Thyroid gland (tissue), 4 donors: ENCODE measurements at places on chromosomes 4 and X.

DNA sequence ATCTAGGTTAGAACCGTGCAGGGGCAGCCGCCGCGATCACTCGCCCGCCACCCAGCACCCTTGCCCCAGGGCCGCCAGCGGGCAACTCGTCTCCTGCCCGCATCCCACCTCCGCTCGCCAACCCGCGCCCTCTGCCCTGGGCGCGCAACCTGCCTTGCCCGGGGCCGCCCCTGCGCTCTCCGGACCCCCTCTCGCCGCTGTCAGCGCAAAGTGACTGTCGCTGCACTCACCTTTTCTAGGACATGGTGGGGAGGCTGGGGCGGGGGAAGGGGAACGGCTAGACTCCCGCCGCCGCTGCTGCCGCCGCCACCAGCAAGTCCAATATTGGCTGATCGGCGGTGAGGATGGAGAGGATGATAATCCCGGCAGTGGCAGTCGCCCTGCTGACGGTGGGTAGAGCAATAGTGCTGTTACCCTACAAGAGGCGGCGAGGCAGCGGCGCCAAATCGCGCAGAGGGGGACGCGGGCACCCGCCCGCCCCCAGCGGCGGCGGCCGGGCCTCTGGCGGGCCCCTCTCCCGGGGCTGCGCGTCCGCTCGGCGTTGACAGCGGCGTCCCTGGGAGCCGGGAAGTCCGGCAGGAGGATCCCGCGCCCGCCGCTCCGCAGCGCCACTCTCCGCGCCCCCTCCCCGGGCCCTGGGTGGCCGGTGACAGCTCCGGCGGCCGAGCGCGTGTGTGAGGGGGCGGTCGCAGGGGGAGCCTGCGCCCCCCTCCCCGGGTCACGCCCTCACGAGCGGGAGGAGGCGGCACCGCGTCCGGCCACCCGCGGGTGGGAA lies 2.3 kb upstream of the NR3C2 start:
- DNase-seq, result peak; percentile 59

DNA sequence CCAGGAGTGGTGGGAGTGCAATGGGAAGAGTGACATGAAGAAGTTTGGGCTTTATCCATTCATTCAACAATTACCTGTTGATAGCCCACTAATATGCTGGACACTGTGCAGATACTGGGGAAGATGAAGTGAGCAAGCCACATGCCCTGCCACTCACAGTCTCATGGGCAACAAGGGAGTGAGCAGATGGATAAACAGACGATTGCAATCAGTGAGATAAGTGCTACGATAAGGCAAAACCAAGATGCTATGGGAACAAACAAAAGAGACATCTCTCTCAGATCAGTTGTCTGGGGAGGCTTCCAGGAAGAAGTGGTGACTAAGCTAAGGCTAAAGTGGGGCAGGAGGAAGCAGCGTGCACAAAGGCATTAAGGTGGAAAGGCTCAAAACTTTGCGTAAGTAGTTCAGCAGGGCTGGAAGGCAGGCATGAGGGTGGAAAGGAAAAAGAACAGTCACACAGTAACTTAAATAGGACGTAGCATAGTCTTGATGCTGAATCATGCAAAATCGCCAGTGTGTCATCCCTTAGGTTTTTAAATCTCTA lies 31.7 kb downstream of the GAB3 start:
- DNase-seq, result no peak

DNA sequence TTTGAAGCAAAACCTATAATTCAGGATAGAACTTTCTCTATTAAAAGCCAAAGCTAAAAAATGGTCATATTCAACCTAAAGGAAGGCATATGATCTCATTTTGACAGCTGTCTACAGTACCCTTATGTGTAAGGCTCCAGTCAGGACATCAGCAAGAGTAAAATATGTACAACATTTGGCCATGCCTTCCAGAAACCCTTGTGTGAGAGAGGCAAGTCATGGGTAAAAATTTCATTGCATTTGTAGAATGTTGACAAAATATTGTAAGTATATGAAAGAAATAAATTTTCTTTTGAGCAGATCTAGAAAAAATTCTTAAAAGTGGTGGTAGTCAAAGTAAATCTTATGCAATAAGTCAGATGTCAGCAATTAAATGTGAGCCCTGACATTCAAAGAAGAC lies 132.3 kb downstream of the SLC39A8 start:
- DNase-seq, result no peak

- peak; percentile 96 for DNase-seq
Measured at GRCh38 chrX:23742697-23743622, at the start of gene ACOT9. Gene ACOT9, minus strand, starts transcription at chrX:23743276. Its CDS starts 132 bp downstream, at chrX:23743144.

- peak; percentile 36 for DNase-seq
Measured at GRCh38 chr4:6225469-6225868, 25.1 kb upstream of the JAKMIP1 start.

- DNase-seq, result no peak
Measured at GRCh38 chr4:186570193-186570996, 15.0 kb upstream of the MTNR1A start.

GRCh38 chr4:85681921-85682320 lies 207.0 kb downstream of the ARHGAP24 start:
- no peak for DNase-seq

- no peak for DNase-seq
Measured at GRCh38 chr4:7435471-7436061, 836 bp upstream of the PSAPL1 start.

DNA sequence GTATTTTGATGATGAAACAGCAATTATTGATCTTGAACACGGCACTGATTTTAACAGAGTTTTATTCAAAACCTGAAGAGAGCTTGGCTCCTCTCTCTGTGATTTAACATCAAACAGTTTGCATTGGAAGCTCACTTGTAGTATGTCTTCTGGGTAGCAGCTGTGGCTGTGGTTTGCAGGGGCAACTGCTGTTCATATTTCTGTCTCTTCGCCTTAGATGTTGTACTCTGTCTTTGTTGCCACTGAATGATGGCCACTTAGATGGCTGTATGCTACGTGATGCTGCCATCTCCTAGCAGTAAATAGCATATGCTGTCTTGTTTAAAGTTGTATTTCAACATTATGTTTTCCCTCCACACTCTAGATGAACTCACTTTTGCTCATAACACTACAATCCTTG lies 1743.0 kb upstream of the TENM3 start:
- no peak for DNase-seq

- no peak for DNase-seq
Measured at GRCh38 chrX:33156152-33156726, 55.1 kb downstream of the DMD start.

- no peak for DNase-seq
Measured at GRCh38 chr4:150126864-150127203, 48.6 kb downstream of the DCLK2 start.

DNA sequence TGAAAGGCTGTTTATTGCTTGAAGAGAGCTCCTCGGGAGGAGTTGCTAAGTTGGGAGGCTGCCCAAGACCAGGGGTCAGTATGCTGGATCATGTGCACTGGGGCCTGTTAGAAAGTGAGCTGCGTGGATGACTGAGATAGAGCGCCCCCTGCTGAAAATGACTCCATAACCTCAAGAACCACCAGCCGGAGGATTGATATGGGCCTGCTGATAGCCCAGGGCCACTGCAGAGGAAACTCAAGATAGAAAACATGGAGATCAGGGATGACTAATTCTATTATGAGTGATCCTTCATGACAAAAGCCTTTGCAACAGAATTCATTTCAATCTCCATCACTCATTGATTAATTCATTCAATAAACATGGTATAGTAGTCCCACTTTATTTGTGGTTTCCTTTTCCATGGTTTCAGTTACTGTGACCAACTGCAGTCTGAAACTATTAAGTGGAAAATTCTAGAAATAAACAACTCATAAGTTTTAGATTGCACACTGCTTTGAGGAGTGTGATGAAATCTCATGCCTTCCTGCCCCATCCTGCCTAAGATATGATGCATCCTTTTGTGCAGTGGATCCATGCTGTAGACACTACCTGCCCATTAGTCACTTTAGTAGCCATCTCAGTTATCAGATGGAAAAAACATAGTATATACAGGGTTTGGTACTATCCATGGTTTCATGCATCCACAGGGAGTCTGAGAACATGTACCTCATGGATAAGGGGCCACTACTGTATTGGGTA lies 126.7 kb upstream of the MBNL3 start:
- peak; percentile 41 for DNase-seq

DNA sequence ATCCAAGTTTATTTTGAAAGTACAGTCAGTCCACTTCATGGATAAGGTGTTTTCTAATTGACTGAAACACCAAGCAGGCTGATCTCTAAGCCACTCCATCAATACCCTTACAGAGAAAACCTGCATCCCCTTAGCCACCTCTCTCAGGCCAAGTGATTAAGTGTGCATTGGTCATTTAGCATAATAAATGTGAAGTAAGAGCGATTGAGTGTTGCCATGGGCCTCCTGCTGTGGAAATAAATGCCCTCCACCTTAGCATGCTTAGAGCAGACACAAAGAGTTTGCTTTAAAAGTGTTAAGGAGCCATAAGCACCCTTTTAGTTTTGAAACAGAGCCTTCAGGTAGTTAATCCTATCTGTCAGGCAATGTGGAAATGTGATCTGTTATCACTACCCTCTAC lies 386.5 kb downstream of the GPAT3 start:
- no peak for DNase-seq

- peak; percentile 88 for DNase-seq
Measured at GRCh38 chr4:87251106-87251505, 30.7 kb upstream of the KLHL8 start.

- DNase-seq, result no peak
Measured at GRCh38 chr4:154732669-154733068, 11.1 kb upstream of the LRAT start.

DNA sequence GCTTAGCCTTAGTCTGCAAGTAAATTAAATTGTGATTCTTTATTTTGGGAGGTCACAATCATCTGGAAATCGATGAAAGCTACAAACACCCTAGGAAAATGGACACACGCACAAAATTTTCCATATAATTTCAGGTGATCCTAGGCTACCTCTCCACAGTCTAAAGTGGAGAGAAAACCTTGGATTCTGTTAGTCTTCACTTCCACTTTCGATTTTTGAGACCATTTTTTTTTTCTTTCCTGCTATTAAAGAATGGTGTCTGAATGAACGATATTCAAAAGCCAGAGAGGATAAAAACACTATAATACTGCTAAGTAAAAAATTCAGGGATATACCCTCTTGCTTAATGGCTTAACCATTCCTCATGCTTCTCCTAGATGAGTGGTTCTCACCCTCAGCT lies 1.7 kb downstream of the FBXL5 start:
- no peak for DNase-seq

DNA sequence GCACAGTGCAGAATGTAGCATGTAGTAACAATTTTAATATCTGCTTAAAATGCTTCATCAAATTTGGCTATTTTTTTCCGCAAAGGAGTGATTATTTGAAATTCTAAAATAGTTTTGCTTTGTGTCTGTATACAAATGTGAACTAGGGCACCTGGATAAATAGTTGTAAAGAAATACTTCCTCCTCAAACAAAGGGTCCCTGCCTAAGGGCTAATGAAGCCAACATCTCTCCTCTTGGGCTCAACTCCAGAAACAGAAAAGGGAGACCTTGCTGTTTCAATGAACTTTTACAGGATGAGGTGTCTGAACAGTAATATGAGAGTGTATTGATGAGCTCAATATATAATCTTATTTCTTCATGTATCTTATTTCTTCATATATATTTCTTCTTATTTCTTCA lies 30.8 kb upstream of the SCOC start:
- DNase-seq, result no peak

GRCh38 chr4:86558797-86559196 lies 35.3 kb upstream of the PTPN13 start:
- no peak for DNase-seq

- DNase-seq, result no peak
Measured at GRCh38 chrX:150410513-150410912, 47.4 kb downstream of the MAMLD1 start.

- DNase-seq, result no peak
Measured at GRCh38 chr4:150964754-150965153, 50.3 kb downstream of the LRBA start.

DNA sequence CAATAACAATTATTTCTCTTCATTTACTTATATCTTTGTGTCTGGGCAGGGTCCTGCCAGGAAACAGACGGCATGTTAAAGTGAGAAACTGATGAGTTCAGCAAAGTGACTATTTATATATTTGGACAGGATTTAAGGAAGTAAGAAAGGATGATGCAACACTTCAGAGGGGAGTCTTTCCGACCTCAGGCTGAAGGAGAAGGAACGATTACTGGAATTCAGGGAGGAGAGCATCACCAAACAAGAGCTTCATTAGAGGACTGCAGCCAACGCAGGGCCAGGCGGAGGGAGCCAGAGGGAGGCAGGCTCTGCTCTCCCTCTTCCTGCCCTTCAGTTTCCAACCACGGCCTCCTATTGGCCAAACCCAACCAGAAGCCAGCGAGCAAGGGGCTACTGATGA lies 1.5 kb upstream of the TLR7 start:
- DNase-seq, result no peak

GRCh38 chrX:109344101-109344500 lies 137.8 kb downstream of the GUCY2F start:
- DNase-seq, result no peak

DNA sequence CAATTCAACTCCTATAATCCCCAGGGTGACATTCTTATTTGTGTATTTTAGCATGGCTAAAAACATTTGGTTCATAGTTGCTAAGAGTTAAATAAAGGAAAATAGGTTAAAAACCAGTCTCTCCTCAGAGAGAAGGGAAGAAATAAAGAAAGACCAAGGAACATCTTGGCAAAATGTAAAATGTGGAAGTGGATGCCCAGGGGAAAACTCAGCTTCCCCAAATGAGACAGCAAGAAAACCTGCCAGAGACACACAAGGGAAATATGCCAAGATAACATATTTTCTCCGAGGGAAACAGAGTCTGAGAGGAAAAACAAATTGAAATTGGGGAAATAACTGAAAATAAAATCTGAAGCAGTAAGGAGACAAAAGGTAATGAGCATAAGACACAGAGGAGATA lies 1569.3 kb downstream of the PCDH18 start:
- no peak for DNase-seq

- peak; percentile 6 for DNase-seq
Measured at GRCh38 chr4:107183155-107183774, 147.2 kb upstream of the DKK2 start.

GRCh38 chr4:40192114-40193015 lies 4.5 kb upstream of the RHOH start:
- no peak for DNase-seq

DNA sequence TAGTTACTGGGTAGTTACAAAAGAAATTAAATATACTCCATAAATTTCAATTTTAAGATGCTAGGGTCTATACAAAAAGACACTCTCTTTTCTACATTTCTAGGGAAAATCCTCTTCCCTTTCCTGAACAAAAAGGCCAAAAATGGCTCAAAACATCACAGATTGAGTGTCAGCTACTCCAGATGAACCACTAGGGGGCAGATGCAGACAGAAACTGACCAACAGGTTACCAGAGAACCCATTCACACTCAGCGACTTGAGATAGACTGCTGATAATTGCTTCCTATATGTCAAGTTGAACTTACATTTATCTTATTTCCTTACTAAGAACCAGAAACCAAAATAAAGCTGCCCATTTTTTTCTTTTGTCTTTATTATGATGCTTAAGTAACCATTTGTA lies 83.4 kb upstream of the MID1IP1 start:
- no peak for DNase-seq

DNA sequence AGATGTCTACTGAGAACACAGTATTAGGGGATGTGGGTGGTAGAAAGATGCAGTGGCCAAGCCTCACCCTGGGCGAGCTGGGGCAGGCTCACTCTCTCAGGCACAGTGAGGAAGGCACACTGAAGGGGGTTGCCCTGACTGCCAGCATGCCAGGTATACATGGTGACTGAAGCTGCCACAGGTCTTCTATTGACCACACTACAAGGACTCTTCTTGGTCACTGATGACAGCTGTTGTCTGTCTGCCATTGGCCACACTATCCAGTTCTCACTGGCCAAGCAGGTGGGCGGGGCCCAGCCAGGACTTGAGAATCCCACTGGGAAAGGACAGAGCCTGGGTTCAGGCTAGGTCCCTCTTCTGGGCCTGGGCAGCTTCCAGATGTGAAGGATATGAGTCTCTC lies 39.7 kb upstream of the TBC1D14 start:
- DNase-seq, result no peak
